Motor neuron (in vitro differentiated cells): ENCODE measurements at places on chromosomes 1 and 21. TPM values are rescaled to one million over a fixed set of nuclear protein-coding genes. Genes with fewer than 3 reads are reported as not detected.

ANXA9 gene
- total RNA-seq, result 1.1 and 1.5 TPM in 2 replicates

BSND gene
- total RNA-seq, result 0.95 and 1.1 TPM in 2 replicates

HORMAD1 gene
- total RNA-seq, result 0.63 TPM in 1 of 2 replicates, not detected in the other

- no peak for ATAC-seq
These were observed 19.0 kb upstream of the LUZP1 start for GRCh38 chr1:23187637-23188036.

DNA sequence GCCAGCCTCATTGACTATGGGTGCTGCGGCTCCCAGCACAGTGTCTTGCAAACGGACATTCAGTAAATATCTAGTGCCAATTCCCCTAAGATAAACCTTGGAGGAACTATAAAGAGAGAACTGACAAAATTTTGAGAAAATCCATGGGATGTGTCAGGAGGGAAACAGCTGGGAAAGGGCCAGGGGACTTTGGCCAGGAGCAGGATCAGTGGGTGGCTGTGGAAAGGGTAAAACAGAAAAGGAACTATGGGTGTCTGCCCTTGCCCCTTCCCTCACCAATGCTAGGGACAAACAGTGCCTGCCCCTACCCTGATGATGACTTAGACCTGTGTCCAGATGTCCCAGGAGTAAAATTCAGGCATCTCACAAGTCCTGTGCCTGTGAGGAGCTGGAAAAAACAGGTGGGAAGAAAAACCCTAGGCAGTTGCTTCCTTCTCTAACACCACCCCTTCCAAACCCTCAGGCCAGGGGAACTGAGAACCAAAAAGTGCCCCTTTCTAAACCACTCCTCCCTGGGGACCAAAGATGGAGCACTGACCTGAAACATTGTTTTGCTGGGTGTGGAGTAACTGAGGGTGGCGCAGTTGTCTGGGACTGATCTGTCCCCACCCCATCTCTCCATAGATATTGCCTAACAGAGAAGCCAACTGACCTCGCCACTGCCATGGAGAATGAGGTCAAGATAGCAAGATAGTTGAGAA, 22.1 kb upstream of the IFNAR2 start:
- ATAC-seq, result no peak

GRCh38 chr1:6225651-6226050, 10.1 kb downstream of the ICMT start:
- ATAC-seq, result peak; percentile 1

GRCh38 chr1:56215771-56216170, 363.6 kb downstream of the PLPP3 start:
- ATAC-seq, result no peak

GRCh38 chr1:62428351-62428750, 8.5 kb upstream of the USP1 start:
- ATAC-seq, result no peak

- ATAC-seq, result no peak
These were observed 8.9 kb downstream of the DISP1 start for GRCh38 chr1:222823695-222824094.
